Esophagus squamous epithelium (tissue), 5 donors: ENCODE measurements at places on chromosomes 7 and 10.

- no peak for DNase-seq
Measured at GRCh38 chr7:67423065-67423464, 426.4 kb downstream of the TYW1 start.

DNA sequence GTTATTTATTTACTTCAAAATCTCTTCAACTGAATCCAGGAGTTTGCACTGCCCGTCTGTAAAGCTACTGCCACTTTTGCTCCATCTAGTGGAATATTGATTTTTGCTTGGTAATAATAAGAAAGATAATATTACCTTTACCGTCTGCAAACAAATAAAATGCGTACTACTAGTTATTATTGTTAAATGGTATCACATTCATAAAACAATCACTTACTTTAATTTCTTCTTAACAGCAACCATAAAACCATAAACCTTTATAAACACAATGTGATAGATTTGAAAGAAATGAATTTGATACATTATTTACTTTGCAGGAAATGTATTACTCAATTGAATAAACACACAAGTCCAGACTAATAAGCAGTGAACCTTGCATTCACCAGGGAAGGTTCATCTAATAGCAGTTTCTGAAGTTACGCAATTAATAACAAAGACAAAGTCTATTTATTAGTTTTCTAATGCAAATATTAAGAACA, 6.4 kb downstream of the AGMO start:
- DNase-seq: no peak

GRCh38 chr7:142964502-142965246, 2.5 kb upstream of the KEL start:
- DNase-seq: no peak

- DNase-seq: no peak
Measured at GRCh38 chr10:24360282-24361127, 151.6 kb downstream of the KIAA1217 start.

- no peak for DNase-seq
Measured at GRCh38 chr7:149882248-149883047, 8.7 kb downstream of the ATP6V0E2 start.

- no peak for DNase-seq
Measured at GRCh38 chr10:13686331-13686752, 99.6 kb downstream of the PRPF18 start.

GRCh38 chr10:110735620-110736027, 91.5 kb downstream of the RBM20 start:
- no peak for DNase-seq

GRCh38 chr10:80734589-80734988, 196.9 kb downstream of the SH2D4B start:
- no peak for DNase-seq

DNA sequence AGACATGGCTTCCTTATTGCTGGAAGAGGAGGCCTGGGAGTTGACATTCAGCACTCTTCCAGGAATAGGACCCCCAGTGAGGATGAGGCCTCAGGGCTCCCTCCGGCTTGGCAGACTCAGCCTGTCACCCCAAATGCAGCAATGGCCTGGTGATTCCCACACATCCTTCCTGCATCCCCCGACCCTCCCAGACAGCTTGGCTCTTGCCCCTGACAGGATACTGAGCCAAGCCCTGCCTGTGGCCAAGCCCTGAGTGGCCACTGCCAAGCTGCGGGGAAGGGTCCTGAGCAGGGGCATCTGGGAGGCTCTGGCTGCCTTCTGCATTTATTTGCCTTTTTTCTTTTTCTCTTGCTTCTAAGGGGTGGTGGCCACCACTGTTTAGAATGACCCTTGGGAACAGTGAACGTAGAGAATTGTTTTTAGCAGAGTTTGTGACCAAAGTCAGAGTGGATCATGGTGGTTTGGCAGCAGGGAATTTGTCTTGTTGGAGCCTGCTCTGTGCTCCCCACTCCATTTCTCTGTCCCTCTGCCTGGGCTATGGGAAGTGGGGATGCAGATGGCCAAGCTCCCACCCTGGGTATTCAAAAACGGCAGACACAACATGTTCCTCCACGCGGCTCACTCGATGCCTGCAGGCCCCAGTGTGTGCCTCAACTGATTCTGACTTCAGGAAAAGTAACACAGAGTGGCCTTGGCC, 4.3 kb downstream of the PGAM2 start:
- no peak for DNase-seq

- DNase-seq: no peak
Measured at GRCh38 chr7:112101201-112101846, 104.9 kb downstream of the DOCK4 start.

DNA sequence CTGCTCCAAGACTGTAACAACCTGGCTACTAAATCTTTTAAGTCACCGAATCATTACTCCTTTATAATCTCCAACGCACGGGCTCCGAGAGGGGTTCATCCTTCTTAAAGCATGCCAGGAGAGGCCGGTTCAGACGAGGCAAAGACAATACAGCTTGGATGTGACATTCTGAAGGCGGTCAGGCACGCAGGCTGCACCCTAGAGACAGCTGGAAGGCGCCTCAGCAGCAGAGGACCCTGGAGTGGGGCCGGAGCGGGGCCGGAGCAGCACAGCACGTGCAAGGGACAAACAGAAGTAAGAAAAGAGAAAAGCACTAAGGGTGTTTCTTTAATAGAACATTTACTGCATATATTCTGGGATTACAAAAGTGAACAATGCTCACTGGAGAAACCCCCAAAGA, 97.8 kb upstream of the PPP2R2D start:
- DNase-seq: no peak

- DNase-seq: no peak
Measured at GRCh38 chr7:91405092-91405788, 141.0 kb downstream of the FZD1 start.

- no peak for DNase-seq
Measured at GRCh38 chr7:44050121-44050914, 5.8 kb downstream of the DBNL start.
